ENCODE measurements at places on chromosomes 3 and 15.

- DNase-seq = peak; percentile 79
Observed at GRCh38 chr15:65916664-65917406, 47.5 kb downstream of the RAB11A start.

- DNase-seq = no peak
Observed at GRCh38 chr15:88630798-88631463, 7.9 kb upstream of the ISG20 start.

DNA sequence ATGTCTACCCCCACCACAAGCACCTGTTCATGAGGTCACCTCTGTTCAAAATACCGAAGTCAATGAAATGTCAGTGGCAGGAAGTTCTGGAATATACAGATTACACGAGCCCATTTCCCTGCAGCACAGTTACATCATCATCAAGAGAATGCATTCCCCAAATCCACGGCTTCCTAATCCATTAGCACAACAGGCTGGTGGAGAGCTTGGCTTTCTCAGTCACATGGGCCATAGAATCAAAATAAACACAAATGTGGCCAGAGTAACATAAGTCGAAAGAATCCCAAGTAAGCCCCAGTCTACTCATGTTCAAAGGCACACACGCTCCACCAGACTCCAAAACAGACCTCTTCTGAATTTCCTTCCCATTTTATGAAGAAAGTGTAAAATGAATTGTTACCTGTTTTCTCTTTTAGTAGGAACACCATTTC, 419.3 kb downstream of the MAGI1 start:
- no peak for DNase-seq

GRCh38 chr15:89781055-89781454, 4.9 kb downstream of the MESP2 start:
- DNase-seq = no peak

DNA sequence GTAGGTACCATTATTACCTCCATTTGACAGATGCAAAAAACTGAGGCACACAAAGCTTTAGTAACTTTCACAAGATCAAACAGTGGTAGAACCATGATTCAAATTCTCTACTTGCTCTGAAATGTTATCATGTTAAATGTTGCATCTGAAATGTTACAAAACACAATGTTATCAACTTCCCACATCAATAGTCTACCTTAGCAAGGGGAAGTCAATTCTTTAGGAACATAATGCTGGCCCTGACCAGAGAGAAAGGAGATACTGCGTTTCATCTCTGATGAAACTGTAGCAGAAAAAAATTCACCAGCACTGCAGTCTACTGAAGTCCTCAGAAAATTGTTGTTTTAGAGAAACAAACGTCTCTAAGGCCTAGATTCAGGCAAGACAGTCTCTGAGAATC, 174.1 kb downstream of the SATB1 start:
- no peak for DNase-seq

GRCh38 chr3:163368168-163368567, 1710.1 kb downstream of the SI start:
- DNase-seq = no peak

DNA sequence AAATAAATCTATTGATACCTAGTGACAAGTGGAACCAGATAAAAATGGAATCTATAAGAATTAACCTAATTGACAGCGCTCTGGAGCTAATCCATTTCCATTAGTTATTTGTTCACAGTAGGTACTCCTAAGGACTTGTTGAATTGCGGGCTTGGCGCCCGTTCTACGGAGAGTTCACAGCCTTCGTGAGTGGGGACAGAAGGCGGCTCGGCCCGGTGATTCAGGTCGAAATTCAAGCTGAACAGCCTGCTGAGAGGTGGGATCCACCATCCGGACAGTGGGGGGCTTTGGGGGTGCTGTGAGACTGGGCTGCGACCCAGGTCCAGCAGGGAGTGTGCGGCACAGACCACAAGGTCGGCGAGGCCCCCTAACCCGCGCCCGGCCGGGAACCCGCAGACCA, 779 bp upstream of the CTNNB1 start:
- DNase-seq = no peak

DNA sequence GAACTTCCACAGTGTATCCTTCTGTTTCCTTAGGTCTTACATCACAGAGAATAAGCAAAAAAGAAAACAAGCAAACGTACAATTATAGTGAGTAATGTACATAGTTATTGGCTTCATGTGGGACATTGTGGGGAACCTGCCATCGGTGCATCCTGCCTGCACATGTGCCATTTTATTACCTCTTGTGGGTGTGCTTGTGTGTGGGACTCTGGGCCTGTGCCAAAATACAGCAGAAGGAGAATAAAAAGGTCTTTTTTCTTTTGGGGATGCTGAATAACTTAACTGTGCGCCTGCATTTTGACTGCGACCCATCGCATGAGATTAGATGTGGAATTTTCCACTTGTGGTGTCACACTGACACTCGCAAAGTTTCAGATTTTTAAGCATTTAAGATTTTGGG, 169.6 kb upstream of the DCBLD2 start:
- no peak for DNase-seq

DNA sequence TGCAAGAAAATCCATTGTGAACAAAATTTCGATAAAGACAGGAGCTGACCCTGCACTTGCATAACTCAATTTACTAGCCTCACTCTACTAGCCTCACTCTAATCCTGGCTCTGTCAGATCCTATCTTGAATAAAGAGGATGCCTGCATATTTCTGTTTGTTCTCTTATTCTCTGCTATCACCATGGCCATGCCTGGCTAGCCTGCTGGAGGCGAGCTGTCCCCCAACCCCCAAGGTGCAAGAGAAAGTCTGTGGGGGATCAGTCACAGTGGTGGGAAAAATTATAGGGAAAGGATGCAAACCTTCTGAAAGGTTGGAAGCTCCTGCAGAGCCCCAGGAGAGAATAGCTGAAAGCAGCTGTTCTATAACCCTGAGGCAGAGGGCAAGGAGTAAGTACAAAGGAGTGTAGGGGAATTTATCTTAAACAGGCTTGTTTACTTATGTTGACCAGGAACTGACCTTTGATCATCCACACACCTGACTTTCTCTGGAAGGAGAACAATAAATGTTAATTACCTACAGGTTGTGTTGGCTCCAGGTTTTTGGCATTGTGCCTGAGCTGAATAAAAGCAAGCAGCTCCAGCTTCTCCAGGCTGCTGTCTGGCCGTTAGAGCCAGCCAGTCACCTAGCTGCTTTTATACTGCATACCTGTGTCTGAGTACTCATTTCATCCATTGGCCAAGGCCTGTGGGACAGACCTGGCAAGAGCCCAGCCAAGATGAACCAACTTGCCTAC, 137.7 kb upstream of the RASGRP1 start:
- DNase-seq = no peak

DNA sequence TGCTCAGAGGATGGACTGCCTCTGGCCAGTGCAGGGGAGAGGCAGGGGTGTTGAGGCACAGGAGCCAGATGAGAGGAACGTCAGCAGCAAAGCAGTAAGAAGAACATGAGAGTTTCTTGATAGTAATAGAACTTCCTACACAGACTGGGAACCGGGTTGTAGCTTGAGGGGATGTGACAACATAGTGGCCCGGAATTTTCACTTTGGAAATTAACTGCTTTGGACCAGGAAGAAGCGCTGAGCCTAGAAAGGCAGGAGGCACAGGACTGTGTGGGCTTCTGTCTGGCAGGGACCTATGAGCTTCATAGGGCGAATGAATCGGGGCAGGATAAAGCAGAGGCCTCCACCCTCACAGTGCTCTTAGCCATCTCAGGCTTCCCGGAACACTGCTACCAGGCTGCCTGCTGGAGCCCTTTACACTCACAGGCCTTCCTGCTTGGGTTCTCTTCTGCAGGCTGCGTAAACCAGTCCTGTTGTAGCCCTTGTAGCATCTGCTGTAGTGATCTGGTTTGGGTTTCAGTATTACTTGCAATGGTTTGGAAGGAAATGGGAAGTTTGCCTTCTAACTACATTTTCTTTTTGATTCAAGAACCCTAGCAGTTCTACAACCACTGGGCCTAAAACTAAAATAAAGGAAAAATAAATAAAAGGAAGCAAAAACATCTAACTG, 3.3 kb upstream of the ADPGK start:
- no peak for DNase-seq

- no peak for DNase-seq
Observed at GRCh38 chr15:80503319-80503952, 99.3 kb downstream of the ARNT2 start.

DNA sequence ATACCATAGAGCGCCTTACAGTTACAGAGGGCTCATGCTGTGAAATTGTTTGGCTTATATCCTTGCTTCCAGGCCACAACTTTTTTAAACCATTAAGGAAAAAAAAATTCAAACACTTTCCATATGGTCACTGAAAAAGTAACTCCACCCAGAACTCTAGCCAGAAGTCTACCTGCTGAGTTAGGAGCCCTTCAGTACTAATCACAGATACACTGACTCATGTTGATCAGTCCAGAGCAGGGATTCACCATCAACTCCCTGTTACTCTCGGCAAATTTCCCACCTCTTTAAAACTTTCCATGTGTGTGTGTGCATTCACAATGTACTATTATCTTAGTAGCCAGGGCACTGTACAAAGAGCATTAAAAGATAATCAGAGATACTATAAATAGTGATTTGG, 372.8 kb downstream of the MAGI1 start:
- DNase-seq = no peak

- DNase-seq = no peak
Observed at GRCh38 chr3:67028001-67028784, 30.1 kb downstream of the KBTBD8 start.

DNA sequence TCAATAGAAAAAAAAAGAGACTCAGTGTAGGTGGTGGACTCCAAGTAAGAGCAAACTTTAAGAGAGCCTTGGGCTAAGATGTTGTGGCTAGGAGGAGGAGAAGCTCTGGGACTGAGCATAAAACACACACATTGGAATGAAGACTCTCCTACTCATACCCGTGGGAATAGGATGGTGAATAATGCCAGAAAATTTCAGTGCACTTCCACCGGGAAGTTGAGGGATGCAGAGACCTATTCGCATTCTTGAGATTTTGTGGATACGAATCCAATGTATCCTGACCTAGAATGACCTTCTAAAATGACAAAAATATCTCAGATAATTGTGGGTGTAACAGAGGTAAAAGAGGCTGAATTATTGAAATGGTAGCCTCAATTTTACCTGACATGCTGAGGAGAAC, 388.7 kb upstream of the SGO1 start:
- DNase-seq = no peak

DNA sequence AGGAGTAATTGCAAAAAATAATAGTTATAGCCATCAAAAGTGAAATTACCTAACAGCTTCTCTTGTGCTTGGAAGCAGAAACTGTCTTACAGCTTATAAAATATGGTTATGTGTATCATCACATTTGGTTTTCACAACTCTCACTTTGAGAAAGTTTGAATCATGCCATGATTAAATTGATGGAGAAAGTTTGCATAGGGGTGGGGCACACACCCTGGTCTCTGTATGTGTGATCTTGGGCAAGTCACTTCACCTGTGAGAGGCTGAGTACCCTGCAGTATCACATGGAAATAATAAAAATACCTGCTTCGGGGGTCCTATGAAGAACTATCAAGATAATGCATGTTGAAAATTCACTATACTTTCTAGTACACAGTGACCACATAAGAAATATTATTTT, 471.4 kb downstream of the RAP2B start:
- DNase-seq = no peak

DNA sequence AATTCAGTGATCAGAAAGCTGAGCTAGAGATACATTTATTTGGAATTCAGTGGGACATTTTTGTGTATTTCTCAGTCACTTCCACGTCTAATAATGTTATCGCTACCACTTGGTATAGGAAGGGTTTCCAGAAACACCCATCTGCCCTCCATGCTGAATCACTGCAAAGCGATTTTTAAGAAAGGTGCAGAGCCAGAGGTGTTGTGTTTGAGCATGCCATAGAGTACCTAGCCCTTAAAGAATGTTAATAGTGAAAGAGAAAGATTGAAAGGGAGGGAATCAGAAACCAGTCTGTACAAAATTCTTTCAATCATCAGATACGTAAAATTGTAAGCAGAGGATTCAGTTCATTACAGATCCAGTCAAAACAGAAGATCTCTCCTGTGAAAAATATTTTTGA, 80.1 kb upstream of the ARL6 start:
- DNase-seq = no peak

- DNase-seq = no peak
Observed at GRCh38 chr15:68413363-68414205, 18.4 kb downstream of the ITGA11 start.

- no peak for DNase-seq
Observed at GRCh38 chr15:38997841-38998240, 433.2 kb upstream of the RASGRP1 start.

GRCh38 chr3:61687206-61687605, 125.8 kb downstream of the PTPRG start:
- DNase-seq = no peak

DNA sequence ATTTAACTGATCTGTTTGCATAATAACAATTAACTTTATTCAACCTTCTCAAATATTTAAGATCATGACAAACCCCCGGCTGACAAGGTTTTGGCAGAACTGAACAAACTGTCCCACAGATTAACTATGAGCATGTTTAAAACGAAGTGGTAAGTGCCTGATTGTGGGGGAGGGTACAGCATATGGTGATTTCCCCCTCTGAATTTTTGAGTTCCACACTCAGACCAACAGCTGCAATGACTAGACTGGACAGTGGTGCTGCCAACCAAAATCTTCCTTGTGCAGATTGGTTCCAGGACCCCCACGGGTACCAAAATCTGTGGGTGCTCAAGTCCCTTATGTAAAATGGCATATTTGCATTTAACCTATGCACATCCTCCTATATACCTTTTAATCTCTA, 449.5 kb downstream of the SHQ1 start:
- no peak for DNase-seq

Data from ACHN (cell line).